ENCODE measurements at places on chromosomes 4 and X.
A peak's percentile ranks its signal among the peaks of the same experiment; 100 is the strongest.

DNA sequence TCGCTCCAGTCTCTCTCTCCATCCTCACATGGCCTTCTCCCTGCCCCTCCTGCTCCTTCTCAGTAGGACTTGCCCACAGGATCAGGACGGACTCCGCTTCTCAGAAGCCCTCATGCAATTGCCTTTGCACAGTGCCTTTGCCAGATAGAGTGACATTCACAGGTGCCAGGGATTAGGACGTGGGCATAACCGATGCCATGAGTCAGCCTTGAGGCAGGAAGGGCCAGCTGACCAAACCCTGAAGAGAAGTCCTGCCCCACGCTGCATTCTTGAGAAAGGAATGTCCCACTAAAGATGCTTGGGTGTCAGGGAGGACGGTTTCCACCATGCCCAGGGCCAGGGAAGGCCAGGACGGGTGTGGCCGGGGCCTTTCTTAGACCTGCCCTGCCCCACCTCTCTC, 6.6 kb upstream of the GRPEL1 start:
- no peak for DNase-seq

GRCh38 chrX:94455782-94456181, 781.8 kb downstream of the FAM133A start:
- DNase-seq: no peak

DNA sequence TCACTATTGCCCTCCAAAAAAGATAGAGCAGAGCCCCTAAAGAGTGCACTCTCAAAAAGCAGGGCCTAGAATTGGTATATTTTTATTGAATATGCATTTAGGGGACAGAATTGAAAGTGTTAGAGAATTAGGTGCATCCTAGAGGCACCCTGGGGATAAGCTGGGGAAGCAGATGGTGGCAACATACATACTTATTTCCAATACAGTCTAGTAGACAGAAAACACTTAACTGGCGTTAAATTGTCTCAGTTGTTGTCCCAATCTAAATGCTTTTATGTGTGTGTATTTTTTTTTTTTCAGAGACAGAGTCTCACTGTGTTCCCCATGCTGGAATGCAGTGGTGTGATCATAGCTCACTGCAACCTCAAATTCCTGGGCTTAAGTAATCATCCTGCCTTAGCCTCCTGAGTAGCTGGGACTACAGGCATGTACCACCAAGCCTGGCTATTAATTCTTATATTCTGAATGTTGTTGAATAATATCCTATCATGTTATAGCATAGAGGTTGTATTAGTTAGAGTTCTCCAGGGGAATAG, 481.8 kb downstream of the GRXCR1 start:
- DNase-seq: no peak

- DNase-seq: no peak
These were observed 897.0 kb downstream of the ARAP2 start for GRCh38 chr4:35347276-35347675.

DNA sequence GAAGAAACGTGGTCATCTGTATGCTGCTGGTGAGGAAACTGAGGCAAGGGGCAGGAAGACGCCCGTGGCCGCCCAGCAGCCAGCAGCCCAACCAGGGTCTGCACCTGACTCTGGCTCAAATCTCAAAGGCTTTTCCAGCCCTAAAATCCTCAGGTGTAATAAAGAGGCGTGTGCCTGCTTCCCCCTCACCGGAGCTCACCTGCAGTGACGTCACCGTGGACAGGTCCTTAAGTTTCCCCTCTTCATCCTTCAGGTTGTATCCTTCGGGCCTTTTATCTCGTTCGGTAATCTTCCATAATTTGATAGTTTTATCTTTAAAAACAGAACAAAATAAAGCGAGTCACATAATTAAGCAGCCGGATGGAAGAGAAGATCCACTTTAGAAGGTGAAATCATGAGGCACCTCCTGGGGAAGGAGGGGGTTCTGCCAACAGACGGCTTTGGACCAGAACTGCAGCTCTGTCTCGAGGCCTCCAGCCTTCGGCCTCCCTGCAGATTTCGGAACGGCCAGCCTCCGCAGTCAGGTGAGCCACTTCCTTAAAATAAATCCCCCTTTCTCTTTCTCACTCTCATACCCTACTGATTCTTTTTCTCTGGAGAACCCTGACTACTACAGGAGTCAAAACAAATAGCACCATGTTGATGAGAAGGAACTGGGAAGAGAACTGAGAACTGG, 96.7 kb downstream of the PPP2R2C start:
- no peak for DNase-seq

DNA sequence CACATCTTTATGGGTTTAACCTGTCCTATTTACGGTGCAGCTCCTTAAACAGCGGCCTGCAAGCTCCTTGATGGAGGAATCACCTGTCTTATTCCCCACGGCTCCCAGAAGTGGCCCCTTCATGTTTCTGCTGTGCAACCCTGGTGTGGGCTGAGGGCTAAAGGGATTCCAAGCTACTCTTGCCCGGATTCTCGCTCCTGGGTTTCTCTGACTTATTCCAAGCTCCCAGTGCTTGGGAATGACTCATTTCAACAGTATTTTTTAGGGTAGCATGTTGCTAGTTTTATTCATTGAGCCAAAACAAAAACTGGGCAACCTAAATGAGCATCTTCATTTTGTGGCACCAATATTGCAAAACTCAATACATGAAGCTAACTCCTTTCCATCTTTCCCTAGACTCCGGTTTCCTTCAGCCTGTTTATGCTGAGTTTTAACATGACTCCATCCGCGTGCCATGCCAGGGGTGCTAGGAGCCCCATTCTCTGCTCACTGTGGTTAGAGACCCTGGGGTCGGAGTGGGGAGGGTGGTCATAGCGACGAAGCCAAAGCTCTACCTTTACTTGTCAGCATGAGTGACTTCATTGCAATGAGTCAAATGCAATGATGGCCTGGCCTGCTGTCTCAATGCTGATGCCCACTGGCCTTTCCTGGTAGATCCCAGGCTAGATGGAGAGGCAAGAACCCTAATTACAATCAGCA, 349.7 kb downstream of the NR3C2 start:
- no peak for DNase-seq

- peak; percentile 43 for DNase-seq
These were observed 130.4 kb upstream of the RADX start for GRCh38 chrX:106481341-106481740.

DNA sequence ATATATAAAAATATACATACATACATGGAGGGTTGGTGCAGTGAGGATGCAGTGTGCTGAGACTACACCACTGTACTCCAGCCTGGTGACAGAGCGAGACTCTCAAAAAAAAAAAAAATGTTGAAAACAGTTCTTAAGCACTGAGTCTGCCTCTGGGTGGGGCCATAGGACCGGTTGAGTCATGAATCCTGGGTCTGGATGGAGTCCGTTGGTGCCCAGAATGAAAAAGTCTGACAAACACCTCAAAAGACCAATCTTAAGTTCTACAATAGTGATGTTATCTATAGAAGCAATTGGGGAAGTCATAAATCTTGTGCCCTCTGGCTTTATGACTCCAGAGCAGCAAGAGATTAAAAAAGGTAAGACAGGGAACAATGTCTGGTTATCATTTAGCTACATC, 70.4 kb downstream of the FGFBP1 start:
- no peak for DNase-seq

DNA sequence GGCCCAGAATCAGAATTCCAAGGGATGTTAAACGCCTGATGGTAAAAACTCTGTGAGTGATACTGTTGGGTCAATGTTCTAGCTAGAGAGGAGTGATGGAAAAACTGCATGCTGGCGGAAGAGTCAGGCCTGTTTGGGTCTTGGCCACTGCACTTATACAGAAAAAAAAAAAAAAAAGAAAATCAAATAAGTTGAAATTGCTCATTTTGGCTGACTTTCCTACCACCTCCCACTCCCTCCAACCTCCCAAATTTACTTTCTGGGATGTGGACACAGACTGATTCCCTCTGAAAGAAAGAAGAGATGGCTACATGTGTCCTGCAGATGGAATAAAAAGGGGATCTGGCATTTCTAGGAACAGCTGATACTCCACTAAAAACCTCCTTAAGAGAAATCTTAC, 234.1 kb upstream of the GIMD1 start:
- DNase-seq: no peak

- no peak for DNase-seq
These were observed 114.6 kb downstream of the ARHGAP10 start for GRCh38 chr4:147846318-147847155.

- DNase-seq: no peak
These were observed 69.2 kb downstream of the SORBS2 start for GRCh38 chr4:185742766-185743165.

DNA sequence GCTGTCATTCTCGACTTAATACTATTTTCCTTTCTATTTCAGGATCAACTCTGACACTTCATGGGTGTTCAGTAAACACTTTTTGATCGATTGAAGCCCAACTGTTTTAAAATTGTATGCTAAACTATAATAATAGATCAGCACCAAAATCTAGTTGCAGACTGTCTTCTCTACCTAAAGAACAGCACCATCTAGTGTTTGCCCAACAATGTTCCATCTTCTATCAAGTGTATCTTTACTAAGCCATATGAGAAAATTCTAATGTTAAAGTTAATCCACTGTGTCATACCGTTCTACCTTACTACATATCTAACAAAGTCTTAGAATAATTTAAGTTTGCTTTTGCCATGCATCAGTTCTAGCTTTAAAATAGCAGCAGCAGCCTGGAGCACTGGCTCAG, 113.0 kb upstream of the PRDX4 start:
- no peak for DNase-seq

DNA sequence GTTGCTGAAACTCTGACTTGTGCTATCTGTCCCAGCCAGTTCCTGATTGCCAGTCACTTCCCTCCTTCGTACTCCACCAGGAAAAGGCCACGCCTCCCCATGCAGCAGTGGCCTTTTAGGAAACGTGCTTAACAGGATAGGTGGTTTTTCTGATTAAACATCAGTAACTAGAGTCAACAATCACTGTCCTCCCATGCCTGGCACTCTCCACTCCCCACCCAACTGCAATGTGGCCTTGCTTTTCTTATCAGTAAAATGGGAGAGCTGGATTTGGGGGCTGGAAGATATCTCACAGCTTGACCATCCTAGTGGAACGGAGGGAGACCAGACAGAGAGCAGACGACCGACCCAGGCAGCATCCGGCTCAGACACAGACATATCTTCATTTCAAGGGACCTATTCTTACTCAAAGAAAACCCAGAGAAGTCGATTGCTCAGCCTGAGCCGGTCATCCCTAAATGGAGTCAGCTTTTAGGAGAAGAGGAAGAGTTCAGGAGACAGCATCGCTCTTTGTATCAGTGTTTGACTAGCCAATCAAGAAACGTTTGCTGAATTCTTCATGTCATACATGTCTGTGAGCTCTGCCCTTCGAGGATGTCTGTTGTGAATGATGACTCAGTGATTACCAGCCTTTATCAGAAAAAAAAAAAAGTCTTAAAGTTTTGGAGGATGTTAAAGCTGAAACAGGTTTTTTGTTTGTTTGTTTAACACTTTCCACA, 12.7 kb upstream of the UBA6 start:
- no peak for DNase-seq

GRCh38 chr4:176979416-176979815, 186.7 kb upstream of the VEGFC start:
- no peak for DNase-seq

GRCh38 chrX:101359966-101360365, 11.4 kb upstream of the TIMM8A start:
- no peak for DNase-seq

DNA sequence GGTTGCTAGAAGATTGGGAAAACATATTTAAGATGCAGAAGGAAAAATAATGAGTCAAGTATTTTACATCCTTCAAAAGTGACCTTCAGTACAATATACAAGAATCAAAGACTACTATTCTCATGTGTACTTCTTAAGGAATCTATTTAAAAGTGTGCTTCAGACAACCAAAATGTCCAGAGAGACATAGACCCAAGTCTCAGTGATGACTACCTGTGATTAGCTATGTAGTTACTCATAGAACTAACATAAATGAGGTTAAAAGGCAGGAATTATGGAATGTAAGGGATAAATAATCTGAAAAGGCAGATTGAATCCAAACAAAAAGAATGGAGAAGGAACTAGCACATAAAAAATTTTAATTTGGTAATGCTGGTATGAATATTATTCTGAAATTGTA, 634.7 kb upstream of the FAM241A start:
- DNase-seq: no peak

- no peak for DNase-seq
These were observed 567.7 kb downstream of the KCNIP4 start for GRCh38 chr4:21380861-21381260.

GRCh38 chrX:30215357-30215843, at the start of gene MAGEB2:
MAGEB2 (plus strand) TSS chrX:30215563; CDS start chrX:30218581, 3,018 bp downstream.
- DNase-seq: no peak

DNA sequence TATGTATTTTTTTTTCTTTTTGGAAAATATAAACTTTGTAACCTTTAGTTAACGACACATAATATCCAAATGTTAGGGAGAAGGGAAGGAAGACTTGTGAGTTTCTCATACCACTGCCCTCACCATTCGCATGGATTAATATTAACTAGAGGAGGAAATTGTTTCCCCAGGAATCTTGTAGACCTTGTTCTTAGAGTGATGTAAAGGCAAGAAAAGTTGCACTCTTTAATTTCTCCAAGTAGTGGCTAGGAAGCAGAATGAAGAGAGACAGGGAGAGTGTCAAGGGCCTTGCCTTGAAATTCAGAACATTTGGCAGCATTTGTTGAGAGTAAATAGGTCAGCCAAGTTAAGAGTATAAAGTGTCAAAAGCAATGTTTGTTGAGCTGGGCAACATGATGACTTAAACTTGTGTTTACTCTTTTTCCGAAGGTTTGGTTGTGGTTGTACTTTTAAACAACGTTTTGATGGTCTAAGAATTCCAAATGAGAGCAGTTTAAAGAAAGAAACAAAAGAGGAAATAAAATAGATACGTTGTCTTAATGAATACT, 105.7 kb downstream of the TENM3 start:
- DNase-seq: no peak

- no peak for DNase-seq
These were observed 94.9 kb downstream of the BMPR1B start for GRCh38 chr4:94852616-94853015.

GRCh38 chr4:86487738-86488348, 106.3 kb upstream of the PTPN13 start:
- no peak for DNase-seq

DNA sequence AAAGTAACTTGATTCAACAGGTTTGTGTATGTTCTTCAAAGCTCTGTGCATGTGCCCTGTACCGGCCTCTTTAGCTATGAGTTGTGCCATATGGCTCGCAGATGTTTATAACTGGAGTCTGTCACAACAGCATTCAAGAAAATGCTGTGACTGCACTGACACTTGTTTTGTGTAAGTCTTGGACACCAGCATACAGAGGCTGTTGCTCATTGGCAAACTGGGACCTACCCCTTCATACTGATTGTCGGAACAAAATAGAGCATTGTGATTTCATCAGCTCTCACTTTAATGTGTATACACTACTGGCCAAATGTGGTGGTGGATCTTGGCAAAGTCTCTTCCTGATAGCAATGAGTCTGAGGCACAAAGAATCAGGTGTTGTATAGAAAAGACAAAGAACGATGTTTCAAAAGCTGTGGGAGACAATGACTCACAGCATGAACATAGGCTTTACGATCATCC, 133.9 kb downstream of the EGF start:
- DNase-seq: no peak

DNA sequence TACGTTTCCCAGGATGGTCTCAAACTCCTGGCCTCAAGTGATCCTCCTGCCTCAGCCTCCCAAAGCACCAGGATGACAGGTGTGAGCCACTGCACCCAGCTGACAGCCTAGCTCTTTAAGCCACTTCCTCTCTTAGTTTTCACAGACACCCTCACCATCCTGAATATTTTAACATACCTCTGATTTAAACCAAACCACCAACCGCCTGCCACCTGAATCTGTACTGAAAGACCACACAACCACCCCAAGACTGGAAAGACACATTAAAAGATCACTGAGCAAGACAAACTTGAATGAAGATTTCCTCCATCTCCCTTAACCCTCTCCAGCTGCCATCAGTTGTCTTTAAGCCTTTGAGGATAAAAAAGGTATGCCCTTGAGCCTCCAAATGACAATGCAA, 110.6 kb downstream of the SH3KBP1 start:
- no peak for DNase-seq
